T-helper 17 cell (primary cell): ENCODE measurements at places on chromosomes 11 and 22. TPM values are rescaled to one million over a fixed set of nuclear protein-coding genes. Genes with fewer than 3 reads are reported as not detected.

TYR gene
- total RNA-seq = not detected

TBX1 gene
- total RNA-seq = not detected

IGSF9B gene
- total RNA-seq = 43.8 TPM

PDXP gene
- total RNA-seq = 3.0 TPM

DNA sequence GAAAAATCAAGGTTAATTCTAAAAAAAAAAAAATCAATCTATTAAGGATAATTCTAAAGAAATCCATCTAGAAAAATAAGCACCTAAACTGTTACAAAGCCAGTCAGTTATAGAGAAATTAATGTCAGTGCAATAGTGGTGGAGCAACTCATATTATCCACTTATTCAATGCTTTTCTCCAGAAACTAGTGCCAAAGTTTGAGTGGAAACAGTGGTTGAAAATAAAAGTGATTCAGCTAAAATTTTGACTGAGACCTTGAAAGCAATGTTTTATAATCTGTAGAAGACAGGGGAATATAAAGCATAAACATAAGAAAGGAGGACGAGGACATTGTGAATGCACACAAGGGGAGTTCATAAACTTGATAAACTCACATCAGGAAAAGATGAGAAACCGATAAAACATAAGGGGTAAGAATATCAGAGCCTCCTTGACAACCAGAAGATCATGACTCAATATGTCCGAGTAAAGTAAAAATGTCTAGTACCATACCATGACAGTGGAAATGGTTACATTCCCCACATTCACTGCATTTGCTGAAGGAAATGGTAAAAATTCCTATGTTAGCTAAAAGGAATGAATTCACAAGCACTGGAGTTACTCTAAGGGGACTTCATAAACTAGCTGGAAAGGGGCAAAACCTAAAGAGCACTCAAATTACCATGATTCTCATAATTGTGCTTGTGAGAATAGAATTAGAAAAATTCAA, 58.7 kb upstream of the SLC5A12 start:
- H3K27ac ChIP-seq = no peak overlapping the region
- H3K27me3 ChIP-seq = no peaks in the 10 kb centered on the region
- no peak overlapping the region for H3K4me3 ChIP-seq
- no peaks in the 10 kb centered on the region for H3K4me1 ChIP-seq
- no peak for DNase-seq

DNA sequence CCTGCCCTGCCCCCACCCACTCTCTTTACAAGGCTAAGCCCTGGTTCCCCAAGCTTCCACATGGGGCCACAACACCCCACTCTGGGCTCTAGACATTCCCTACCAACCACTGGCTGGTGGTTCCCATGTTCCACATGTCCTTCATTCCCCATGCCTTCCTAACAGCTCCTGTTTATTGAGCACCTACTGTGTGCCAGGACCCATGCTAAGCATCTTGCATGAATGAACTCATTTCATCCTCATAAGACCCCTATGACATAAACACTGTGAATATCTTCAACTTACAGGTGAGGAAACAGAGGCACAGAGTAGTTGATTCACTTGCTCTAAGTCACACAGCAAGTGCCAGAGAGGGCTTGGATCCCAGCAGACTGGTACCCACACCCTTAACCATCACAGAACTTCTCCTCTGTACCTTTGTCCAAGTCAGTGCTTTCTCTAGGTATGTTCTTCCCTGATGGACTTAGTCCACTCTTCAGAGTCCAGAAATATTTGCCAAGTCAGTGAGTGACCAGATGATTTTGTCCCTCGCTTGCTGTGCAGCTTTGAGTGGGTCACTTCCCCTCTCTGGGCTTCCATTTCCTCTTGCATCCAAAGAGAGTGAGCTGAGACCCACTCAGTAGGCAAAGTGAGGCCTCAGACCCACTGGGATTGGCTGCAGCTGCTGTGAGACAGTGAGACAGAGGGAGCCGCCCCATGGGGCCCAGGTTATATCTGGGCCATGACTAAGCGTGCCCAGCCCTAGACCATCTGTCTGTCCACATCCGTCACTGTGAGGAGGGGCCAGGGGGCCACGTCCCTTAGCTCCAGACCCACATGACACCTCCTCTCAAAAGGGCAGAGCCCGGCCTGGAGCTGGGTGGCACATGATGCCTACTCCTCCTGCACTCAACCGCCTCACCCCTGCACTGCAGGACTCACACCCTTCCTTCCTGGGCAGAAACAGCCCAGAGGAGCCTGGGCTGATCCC, 132.4 kb downstream of the MN1 start:
- no peak for DNase-seq
- peaks cover 29% of the 10 kb centered on the region for H3K27me3 ChIP-seq
- H3K27ac ChIP-seq = no peak overlapping the region
- H3K36me3 ChIP-seq = no peaks in the 10 kb centered on the region
- no peaks in the 10 kb centered on the region for H3K4me1 ChIP-seq
- H3K4me3 ChIP-seq = no peak overlapping the region

DNA sequence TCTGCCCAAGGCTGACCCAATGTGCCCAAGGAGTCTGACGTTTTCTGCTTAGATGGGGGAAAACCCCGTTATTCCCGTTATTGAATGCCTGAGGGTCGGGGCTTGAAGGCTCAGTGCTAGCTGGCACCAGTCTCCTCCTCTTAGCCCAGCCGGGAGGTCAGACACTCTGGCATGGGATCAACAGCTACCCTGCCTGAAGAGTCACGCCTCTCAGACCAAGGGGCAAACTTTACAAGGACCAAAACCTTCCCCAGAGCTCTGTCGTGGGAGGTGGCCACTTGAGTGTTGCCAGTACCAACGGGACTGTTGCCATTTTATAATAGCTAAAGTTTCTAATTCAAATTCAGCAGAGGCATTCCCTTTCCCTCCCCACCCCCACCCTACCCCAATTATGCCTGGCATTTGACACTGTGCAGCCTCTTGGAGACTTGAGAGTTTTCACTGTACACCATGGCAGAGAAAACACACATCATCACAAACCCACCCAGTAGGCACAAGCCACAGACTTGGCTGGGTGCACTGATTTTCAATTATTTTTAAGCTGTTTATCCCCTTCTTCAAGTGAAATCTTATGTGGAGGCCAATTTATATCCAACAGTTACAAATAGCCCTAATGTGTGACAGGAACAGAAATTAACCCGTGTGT, 137.5 kb upstream of the SYT13 start:
- H3K4me1 ChIP-seq = no peaks in the 10 kb centered on the region
- no peak overlapping the region for H3K27ac ChIP-seq
- no peak overlapping the region for H3K4me3 ChIP-seq
- no peaks in the 10 kb centered on the region for H3K36me3 ChIP-seq
- peaks cover 44% of the 10 kb centered on the region for H3K27me3 ChIP-seq

DNA sequence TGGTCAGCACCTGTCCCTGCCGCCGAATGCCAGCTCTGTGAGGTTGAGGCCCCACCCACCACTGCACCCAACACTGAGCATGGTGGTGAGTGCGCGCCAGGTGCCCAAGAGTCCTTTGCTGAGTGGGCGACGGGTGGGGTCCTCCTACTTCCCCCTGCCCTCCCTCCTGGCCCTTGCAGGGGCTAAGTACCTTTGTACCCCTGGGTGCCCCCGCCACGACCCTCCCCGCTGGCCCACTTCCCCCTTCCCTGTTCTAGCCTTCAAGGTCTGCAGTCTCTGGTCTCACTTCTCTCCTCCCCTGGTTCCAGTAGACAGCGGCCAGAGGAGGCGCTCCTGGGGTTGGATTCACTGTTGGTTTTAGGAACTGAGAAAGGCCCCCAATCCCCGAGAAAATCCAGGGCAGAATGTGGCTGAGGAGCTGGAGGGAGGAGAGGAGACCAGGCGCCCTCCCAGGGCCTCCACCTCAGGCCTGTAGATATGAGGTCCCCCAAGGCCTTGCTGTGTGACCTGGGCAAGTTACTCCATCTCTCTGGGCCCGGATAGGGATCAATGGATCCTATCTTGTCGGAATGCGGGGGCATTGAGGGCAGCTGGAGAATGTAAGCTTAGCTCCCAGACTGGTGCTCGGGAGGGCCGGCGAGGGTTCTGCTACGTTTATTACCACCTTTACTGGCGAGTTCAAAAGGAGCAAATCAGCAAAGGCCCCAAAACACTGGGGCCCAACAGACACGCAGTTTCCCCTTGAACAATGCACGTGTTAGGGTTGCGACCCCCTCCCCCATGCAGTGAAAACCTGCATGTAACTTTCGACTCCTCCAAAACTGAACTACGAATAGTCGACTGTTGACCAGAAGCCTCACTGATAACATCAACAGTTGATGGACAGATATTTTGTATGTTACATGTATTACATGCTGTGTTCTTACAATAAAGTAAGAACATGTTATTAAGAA, 31.9 kb upstream of the SMIM38 start:
- peak overlapping the region; percentile 83 for H3K4me3 ChIP-seq
- no peak for DNase-seq
- no peaks in the 10 kb centered on the region for H3K36me3 ChIP-seq
- peaks cover 24% of the 10 kb centered on the region for H3K4me1 ChIP-seq

- no peak overlapping the region for H3K4me3 ChIP-seq
- peaks cover 69% of the 10 kb centered on the region for H3K27me3 ChIP-seq
- DNase-seq = no peak
Measured at GRCh38 chr22:43377896-43378704, 33.7 kb upstream of the MPPED1 start.
